ENCODE measurements at places on chromosomes 1 and 21. TPM values are rescaled to one million over a fixed set of nuclear protein-coding genes. Genes with fewer than 3 reads are reported as not detected.

Gene OPTC
- not detected for total RNA-seq

DNA sequence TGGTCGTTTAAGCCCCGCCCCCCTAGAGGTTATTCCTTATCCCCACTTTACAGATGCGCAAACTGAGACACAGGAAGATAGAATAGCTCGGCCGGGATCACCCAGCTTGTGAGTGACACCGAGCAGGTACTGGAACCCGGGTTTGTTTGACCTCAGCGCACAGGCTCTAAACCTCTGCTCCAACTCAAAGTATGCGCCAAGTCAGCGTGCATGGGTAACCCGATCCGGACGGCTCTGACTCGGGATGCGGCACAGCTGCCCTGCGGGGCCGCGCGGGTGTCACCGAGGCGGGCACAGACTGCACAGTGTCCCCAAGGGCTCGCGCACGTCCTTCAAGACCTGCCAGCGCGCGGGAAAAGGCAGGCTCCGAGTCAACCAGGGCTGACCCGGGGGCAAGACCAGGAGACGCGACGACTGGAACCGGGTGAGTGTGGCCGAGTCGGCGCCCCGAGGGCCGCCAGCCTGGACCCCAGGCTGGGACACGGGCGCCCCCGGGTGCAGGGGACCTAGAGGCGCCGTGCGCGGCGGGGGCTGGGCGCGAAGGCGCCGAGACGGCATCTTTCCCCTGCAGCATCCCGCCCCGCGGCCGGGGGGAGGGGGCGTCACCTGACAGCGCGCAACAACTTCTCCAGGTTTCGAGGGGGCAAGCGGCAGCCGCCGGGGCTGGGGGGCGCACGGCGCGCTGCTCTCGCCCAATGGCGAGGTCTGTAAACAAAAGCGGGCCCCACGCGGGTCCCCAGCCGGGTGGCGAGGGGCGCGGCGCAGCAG, 101.9 kb upstream of the SOD1 start:
- no peaks in the 10 kb centered on the region for H3K27me3 ChIP-seq
- H3K36me3 ChIP-seq: no peaks in the 10 kb centered on the region
- H3K4me1 ChIP-seq: peaks cover 39% of the 10 kb centered on the region
- H3K27ac ChIP-seq: no peak overlapping the region
- H3K4me3 ChIP-seq: peak overlapping the region; percentile 78

DNA sequence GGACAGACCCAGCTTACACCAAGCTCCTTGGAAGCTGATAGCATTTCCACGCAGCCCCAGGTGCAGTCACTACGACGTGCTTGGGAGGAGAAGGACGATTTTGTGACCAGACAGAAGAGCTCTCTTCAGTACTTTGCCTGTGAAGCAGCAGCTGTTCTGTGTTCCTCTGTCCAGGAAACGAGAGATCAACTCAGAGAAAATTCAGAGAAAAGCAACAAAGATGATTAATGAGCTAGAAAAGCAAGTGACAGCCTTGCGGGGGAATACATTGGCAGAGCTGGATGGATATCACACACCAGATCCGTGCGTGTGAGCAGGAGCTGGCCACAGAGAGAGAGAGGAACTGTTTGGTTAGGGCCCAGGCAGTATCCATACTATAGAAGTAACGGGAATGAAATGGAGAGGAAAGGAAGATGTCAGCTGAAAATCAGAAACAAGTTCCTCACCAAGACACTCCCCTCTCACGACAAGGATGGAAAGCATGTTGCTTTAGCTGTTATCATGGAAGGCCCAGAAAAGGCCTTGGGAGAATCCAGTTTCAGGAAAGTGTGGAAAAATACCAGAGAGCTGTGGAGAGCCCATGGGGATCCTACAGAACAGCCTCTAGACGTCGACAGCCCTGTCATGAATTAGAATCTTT, 106.2 kb downstream of the TOMM20 start:
- H3K4me3 ChIP-seq: no peak overlapping the region
- no peaks in the 10 kb centered on the region for H3K27me3 ChIP-seq
- DNase-seq: no peak
- H3K27ac ChIP-seq: no peak overlapping the region
- H3K36me3 ChIP-seq: peaks cover 4% of the 10 kb centered on the region

Gene SPATA21
- not detected for total RNA-seq

DNA sequence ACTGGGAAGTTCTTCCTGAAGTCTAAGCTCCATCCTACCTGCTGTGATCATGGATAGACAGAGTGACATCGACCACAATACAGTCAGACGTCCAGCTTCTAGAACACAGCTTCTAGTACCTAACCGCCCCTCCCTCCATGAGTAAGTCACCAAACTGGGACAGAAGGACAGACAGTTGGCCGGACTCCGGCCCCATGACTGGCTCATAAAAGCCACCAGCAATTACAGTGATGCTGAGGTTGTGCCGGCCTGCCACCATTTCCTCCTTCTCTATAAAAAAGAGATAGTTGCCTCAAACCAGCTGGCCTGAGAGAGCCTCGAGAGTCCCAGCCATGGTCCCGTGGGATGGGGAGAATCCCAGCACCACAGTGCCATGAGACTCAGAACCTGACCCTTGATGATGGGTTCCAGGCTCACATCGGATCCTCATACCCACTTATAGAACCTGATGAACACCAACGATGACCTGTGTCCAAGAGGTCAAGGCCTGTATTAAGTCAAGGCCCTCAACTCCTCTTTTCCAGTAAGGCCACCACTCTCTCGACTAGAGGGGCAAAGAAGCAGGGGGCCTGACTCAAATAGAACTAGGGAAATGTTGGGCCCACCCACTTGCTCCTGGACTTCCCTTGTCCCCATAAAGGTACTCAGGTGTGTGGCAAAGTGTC, 3.4 kb downstream of the MEF2D start:
- DNase-seq: no peak
- H3K4me3 ChIP-seq: peak overlapping the region; percentile 68
- H3K27ac ChIP-seq: peak overlapping the region; percentile 32
- peaks cover 56% of the 10 kb centered on the region for H3K4me1 ChIP-seq
- H3K27me3 ChIP-seq: no peaks in the 10 kb centered on the region
- peaks cover 11% of the 10 kb centered on the region for H3K36me3 ChIP-seq

- H3K4me1 ChIP-seq: peaks cover 59% of the 10 kb centered on the region
- DNase-seq: no peak
- H3K27ac ChIP-seq: peak overlapping the region; percentile 100
- H3K36me3 ChIP-seq: no peaks in the 10 kb centered on the region
- H3K27me3 ChIP-seq: no peaks in the 10 kb centered on the region
Measured at GRCh38 chr1:181135437-181135731, 46.9 kb downstream of the IER5 start.

GRCh38 chr1:230282157-230282556, 144.0 kb downstream of the PGBD5 start:
- H3K27ac ChIP-seq: no peak overlapping the region
- no peak for DNase-seq
- H3K4me3 ChIP-seq: no peak overlapping the region

DNA sequence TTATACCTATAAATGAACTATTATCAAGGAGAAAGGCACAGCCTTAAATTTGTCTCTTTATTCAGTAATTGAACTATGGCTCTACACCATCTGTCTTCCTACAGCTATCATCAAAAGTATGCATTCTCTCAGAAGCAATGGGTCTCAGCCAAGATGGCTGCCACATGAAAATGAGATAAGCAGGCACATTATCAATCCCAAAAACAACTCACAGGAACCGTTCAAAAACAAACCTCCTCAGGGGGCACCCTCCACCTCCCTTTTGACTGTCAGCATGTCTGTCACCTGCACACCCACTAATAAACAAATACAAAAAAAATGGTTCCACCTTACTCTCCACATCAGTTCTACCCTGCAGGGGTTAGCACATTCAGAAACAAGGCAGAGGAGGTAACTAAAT, 23.6 kb downstream of the KIAA0319L start:
- H3K36me3 ChIP-seq: peaks cover 32% of the 10 kb centered on the region
- no peak for DNase-seq
- no peak overlapping the region for H3K4me3 ChIP-seq

GRCh38 chr1:84479998-84480397, 932 bp downstream of the RPF1 start:
- H3K27me3 ChIP-seq: peaks cover 26% of the 10 kb centered on the region
- H3K4me1 ChIP-seq: peaks cover 19% of the 10 kb centered on the region
- peak overlapping the region; percentile 42 for H3K27ac ChIP-seq
- H3K4me3 ChIP-seq: peak overlapping the region; percentile 93

DNA sequence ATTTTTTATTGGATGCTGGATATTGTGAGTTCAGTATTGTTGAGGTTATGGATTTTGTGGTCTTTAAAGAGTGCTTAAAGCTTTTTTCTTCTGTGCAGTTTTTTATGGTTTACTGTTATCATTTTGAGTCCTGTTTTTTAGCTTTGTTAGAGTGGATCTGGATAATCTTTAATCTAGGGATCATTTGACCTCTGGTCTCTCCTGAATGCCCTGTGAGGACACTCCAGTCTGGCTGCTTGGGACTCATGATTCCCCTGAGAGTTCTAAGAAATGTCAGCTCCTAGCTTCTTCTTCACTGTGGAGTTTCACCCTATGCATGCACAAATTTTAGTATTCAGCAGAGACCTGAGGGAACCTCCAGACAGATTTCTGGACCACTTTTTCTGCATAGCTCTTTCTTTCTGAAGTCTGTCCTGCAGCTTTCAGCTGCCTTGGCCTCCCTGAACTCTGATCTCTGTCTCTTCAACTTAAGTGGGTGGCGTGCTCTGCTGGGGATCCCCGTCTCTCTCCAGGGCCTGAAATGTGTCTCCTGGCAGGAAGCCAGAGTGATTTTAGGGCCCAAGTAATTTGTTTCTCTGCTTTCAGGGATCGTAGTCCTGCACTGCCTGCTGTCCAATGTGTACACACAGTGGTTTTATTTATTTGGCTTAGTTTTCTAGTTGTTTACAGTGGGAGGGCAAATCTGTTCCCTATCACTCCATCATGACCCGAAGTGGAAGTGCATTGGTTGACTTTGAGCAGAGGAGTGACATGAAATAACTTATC, 14.7 kb downstream of the PEX14 start:
- H3K4me3 ChIP-seq: no peak overlapping the region
- H3K27me3 ChIP-seq: no peaks in the 10 kb centered on the region
- H3K27ac ChIP-seq: no peak overlapping the region
- DNase-seq: no peak
- peaks cover 10% of the 10 kb centered on the region for H3K4me1 ChIP-seq
- H3K36me3 ChIP-seq: peaks cover 4% of the 10 kb centered on the region

Gene SERPINC1
- not detected for total RNA-seq

Gene ATAD3C
- 0.44 TPM for total RNA-seq

DNA sequence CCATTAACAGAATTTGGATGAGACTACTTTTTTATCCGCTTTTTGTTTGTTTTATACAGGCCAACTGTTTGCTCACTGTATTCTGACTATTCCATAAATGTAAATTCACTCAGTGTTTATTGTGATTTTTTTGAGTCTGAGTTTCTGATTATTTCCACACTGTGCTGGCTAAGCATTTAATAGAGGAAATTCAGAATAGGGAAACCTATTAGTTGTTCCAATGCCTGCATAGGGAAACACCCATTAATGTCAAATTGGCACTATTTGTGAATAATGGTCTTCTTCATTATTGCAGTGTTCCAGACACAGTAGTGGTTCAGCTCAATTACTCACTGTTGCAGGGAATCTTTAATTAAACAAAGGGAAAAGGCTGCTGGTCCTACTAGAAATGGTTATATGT, 174.7 kb upstream of the SGIP1 start:
- no peak overlapping the region for H3K27ac ChIP-seq
- peaks cover 66% of the 10 kb centered on the region for H3K36me3 ChIP-seq
- H3K27me3 ChIP-seq: no peaks in the 10 kb centered on the region
- peaks cover 45% of the 10 kb centered on the region for H3K4me1 ChIP-seq
- no peak for DNase-seq

GRCh38 chr1:184407816-184408510, 21.1 kb downstream of the C1orf21 start:
- peak overlapping the region; percentile 74 for H3K27ac ChIP-seq
- no peaks in the 10 kb centered on the region for H3K27me3 ChIP-seq
- no peak overlapping the region for H3K4me3 ChIP-seq
- peaks cover under 1% of the 10 kb centered on the region for H3K36me3 ChIP-seq
- H3K4me1 ChIP-seq: peaks cover 21% of the 10 kb centered on the region

- no peaks in the 10 kb centered on the region for H3K27me3 ChIP-seq
- H3K27ac ChIP-seq: peak overlapping the region; percentile 83
- DNase-seq: no peak
- no peak overlapping the region for H3K4me3 ChIP-seq
- H3K4me1 ChIP-seq: peaks cover 20% of the 10 kb centered on the region
Measured at GRCh38 chr1:245751726-245752470, 597.1 kb downstream of the KIF26B start.

- peaks cover 70% of the 10 kb centered on the region for H3K4me1 ChIP-seq
- no peaks in the 10 kb centered on the region for H3K27me3 ChIP-seq
- DNase-seq: no peak
- H3K27ac ChIP-seq: peak overlapping the region; percentile 53
- no peak overlapping the region for H3K4me3 ChIP-seq
- peaks cover 1% of the 10 kb centered on the region for H3K36me3 ChIP-seq
Measured at GRCh38 chr1:244439391-244440032, 12.2 kb downstream of the ADSS2 start.

Gene FMO1
- 2.7 TPM for total RNA-seq

- H3K4me1 ChIP-seq: no peaks in the 10 kb centered on the region
- no peak for DNase-seq
- peaks cover 11% of the 10 kb centered on the region for H3K27me3 ChIP-seq
- no peak overlapping the region for H3K4me3 ChIP-seq
- H3K27ac ChIP-seq: no peak overlapping the region
- H3K36me3 ChIP-seq: no peaks in the 10 kb centered on the region
Measured at GRCh38 chr1:236480758-236481436, 42.9 kb upstream of the LGALS8 start.

DNA sequence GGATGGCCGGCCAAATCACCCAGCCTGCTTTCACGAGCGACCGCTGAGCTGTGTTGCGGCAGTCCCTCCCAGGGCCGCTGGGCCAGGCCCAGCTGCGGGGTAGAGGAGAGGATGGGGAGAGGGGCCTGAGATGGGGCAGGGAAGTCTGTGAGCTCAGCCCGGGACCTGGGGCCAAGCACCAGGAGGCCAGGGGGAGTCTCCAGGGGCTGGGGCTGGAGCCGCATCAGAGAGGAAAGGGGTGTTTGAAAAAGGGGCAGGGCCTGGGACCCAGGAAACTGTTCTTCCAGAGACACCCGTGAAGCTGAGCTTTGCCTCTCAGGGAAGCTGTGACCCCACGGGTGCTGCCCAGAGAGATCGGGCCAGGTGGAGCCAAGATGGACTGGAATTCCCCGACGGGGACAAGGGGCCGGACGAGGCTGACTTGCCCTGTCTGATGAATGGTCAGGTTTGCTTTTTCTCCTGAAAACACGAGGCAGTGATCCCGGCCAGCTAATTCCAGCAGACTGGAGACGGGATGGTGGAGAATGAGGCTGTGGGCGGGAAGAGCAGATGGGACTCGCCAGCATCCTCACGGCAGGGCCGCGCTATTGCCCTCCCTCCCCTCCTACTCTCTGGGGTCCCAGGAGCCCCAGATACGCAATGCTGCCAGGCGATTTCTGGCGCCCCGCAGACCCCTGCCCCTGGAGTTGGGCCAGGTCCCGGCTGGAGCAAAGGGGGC, 40.3 kb upstream of the COL18A1 start:
- H3K4me3 ChIP-seq: peak overlapping the region; percentile 58
- H3K4me1 ChIP-seq: peaks cover 77% of the 10 kb centered on the region
- no peak for DNase-seq
- H3K27me3 ChIP-seq: no peaks in the 10 kb centered on the region
- no peaks in the 10 kb centered on the region for H3K36me3 ChIP-seq
